ENCODE measurements at places on chromosomes 12 and 14.
A peak's percentile ranks its signal among the peaks of the same experiment; 100 is the strongest.

- no peak for ATAC-seq
Observed at GRCh38 chr12:110246636-110247339, 34.3 kb upstream of the ATP2A2 start.

GRCh38 chr14:72563676-72564075 lies 330.2 kb downstream of the DPF3 start:
- ATAC-seq = no peak

DNA sequence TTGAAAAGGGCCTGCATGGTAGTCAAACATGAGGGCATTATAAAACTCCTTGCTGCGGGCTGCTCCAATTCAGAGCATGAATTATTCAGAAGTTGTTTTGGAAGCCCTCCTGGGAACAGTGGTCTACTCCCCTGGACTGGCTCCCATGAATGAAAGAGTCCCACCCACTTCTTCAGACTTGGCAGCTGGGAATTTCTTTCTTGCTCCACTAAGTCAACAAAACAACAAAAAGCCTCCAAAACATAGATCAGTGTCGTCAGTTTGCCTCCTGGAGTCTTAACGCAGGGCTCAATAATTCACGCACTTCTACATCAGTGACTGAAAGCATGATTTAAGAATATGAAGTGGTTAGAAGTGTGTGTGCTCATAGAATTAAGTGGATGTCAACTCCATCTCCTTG lies 37.9 kb downstream of the AKAP6 start:
- no peak for ATAC-seq

- no peak for ATAC-seq
Observed at GRCh38 chr12:75364919-75365318, 26.0 kb upstream of the GLIPR1L2 start.

- no peak for ATAC-seq
Observed at GRCh38 chr12:119705182-119705581, 37.2 kb downstream of the PRKAB1 start.

- ATAC-seq = no peak
Observed at GRCh38 chr12:56634242-56634836, 4.2 kb upstream of the BAZ2A start.

- no peak for ATAC-seq
Observed at GRCh38 chr14:66076176-66076575, 410.0 kb upstream of the CCDC196 start.

DNA sequence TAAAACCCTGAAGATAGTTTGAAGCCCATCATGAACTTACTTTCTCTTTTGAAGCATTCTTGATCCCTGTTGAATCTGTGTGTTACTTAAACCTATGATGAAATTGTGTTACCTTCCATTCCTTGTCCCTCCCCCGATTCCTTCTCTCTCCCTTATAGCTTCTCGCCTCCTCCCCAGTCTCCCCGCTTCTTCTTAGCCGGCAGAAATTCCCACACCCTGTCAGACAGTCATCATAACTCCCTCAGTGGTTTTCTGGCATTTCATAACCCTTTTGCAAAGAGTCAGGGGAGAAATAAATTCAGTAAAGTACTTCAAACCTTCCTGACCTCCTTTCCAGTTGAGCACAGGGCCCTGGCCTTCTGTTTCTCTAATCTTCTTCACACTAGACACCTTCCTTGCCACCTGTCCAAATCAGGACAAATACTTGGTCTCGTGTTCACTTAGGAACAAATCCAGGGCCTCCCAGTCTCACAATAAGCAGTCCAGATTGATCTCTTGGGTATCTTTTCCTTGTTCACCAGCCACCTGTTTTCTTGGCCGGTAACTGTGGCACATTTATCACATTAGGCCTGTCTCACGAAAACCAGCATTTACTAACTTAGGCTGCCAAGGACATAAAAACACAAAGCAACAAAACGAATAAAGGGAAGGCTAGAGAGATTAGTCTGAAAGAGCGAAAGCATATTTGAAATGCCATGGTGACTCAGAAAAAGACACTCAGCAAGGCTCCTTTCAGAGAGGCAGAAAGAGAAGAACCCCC lies 355.9 kb downstream of the TMTC2 start:
- ATAC-seq = no peak

DNA sequence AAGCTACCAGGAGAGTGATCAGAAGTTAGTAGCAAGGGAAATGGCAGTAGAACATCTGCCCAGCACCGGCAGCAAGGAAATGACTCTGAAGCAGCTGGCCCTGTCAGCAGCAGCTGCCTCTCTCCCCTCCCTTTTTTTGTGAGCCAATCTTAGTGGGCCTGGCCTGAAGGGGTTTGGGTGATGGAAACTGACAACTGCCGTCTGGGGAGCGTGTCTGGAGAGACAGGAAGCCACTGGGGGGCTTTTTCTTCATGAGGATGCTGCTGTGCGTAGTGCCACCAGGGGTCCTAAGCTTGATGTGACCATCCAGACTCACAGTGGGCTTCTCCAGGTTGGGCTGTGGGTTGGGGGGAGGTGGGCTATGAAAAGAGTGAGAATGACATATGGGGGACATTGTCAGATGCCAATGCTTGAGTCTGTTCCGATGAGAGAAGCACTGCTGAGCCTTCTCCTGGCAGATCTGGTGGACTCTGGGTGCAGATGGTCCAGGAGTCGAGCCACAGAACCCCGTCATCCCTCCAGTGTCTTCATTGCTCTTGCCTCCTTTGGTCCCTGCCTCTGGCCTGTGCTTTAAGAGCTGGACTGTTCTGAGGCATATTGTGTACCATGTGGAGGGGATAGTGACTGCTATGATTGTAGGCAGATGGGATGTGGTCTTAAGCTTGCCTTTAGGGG lies 87.6 kb upstream of the HIF1A start:
- no peak for ATAC-seq

DNA sequence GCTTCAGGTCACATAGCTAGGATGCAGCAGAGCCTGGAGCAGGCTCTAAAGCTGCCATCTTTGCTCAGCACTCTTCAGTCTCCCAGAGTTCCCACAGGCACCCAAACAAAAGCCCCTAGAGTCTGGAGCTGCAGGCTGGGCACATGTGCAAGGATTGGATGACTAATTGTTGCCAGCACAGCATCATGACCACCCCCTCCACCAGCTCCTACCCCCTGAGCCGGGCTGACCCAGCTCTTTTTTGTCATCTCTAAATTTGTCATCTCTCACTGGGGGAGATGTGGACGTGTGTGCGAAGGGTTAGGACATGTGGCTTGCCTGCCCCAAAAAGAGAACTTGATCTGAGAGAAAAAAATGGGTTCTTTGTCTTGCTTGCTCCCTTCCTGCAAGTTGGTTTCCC lies 4.3 kb upstream of the MMP19 start:
- ATAC-seq = peak; percentile 82

GRCh38 chr14:49897965-49898364 lies 5.1 kb downstream of the ARF6 start:
- ATAC-seq = no peak

DNA sequence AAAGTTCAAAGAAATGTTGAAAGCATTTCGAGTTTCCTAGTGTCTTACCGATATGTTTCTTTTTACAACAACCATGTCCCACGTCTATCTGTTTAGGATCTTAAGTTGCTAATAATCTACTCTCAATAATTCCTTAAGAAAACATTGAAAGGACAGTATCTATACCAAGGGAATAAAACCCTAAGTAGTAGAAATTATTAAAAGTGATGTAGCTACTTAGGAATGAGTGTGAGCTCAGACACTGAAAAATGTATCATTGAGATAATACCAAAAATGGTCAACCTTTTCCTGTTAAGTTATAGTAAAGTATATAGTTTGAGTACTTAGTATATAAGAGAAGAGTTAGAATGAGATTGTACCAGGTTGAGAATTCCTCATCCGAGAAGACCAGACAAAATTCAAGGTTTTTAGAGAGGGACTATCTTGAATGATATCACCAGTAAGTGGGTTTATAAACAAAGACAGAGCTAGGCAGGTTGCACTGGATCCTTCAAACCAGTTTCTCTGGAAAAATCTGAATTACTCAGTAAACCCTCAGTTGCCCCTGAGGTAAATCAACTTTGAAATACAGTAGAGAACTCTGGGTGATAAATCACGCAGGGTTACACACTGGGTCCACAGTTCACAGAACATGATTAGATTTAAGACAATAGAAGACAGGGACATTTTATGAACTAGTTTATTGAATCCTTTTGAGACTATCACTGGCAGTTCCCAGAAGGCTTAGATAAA lies 96.8 kb downstream of the ERGIC2 start:
- no peak for ATAC-seq

GRCh38 chr12:100164153-100164704 lies 21.6 kb upstream of the BLTP3B start:
- peak; percentile 7 for ATAC-seq

DNA sequence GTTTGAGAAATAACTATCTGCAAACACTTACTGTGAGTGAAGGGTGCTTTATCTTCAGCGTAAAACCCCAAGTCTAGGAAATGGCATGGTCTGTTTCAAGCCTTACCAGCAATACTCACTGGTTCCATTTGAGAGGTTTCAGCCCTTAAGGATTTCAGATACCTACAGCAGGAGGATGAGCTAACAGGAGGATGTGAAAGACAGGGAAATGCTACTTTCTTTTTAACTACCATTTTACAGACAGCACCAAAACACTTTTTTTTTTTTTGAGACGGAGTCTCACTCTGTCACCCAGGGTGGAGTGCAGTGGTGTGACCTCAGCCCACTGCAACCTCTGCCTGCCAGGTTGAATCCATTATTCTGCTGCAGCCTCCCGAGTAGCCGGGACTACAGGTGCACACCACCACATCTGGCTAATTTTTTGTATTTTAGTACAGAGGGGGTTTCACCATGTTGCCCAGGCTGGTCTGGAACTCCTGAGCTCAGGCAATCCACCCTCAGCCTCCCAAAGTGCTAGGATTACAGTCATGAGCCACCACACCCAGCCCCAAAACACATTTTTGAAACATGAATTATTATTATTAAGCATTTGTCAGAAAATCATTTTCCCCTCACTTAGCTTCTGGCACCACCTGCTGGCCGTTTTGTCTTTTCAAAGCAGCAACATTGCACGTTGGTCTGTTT lies 4.6 kb downstream of the MTRFR start:
- peak; percentile 5 for ATAC-seq

- ATAC-seq = peak; percentile 14
Observed at GRCh38 chr12:49059299-49060171, 1.1 kb downstream of the KMT2D start.

DNA sequence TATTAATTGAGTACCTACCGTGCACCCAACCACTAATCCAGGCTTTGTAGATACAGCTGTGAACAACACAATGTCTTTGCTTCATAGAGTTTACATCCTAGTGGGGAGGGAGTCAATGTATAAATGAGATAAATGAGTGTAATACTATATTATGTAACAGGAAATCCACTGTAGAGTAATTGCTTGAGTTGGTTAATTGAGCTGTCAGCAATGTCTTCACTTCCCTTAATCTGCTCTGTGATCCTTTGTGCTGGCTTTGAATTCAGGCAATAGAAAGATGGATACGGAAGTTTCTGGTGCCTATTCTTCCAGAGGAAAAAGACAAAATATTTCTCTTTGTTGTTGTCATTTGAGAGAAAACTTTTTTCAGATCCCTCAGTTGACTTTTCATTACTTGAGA lies 104.0 kb upstream of the SLC16A7 start:
- no peak for ATAC-seq

- ATAC-seq = no peak
Observed at GRCh38 chr14:105041841-105042765, 21.2 kb upstream of the CDCA4 start.

DNA sequence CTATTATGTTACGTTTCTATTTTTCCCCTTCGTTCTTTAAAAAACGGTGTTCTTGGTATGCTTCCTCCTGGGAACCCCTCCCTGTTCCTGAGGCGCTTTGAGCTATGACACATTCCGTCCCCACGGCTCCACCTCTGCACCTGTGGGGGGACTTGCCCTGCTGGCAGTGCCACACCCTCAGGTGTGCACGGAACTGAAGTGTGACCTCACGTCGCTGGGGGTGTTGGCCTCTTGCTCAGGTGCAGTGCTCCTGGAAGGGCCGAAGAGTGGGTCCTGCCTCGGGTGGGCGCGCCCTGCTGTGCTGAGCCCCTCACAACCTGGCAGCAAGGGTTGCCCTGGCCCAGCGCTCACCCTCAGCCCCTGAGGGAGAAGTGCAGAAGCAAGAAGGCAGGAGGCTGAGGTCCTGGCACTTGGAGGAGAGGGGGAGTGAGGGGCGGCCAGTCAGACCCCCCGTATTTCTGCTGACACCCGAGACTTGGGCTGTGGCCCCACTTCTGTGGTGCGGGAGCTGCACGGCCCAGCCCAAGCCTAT lies 4.9 kb downstream of the AMN start:
- no peak for ATAC-seq

- no peak for ATAC-seq
Observed at GRCh38 chr12:40248585-40249297, 23.9 kb downstream of the LRRK2 start.

- no peak for ATAC-seq
Observed at GRCh38 chr12:64791036-64791435, 31.8 kb upstream of the GNS start.

GRCh38 chr12:101209319-101210302 lies at the start of gene SLC5A8:
Gene SLC5A8 (minus strand): TSS chr12:101210238. CDS start chr12:101209848, 390 bp downstream.
- no peak for ATAC-seq

GRCh38 chr12:2138294-2138693 lies 85.5 kb downstream of the CACNA1C start:
- ATAC-seq = no peak

GRCh38 chr12:75933101-75933500 lies 98.5 kb downstream of the PHLDA1 start:
- no peak for ATAC-seq

- no peak for ATAC-seq
Observed at GRCh38 chr12:20063116-20063515, 305.2 kb upstream of the PDE3A start.

GRCh38 chr14:51004801-51005526 lies 60.7 kb upstream of the PYGL start:
- no peak for ATAC-seq

DNA sequence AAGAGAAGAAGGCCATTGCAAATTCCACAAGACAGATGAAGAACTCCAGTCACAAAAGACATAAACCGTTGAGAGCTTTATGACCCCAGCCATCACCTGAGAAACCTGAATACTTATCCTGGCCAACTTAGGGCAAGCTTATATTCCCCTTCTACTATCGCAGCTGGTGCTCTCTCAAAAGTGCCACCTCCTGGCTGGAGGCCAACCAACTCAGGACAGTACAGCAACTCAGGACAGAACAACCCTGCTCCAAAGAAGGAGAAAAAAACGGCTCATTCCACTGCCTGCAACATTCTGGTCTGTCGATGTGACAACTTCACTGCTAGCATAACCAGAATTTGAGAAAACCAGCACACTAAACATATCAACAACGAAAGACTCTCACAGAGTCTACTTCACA lies 9.7 kb upstream of the KRT6B start:
- no peak for ATAC-seq

DNA sequence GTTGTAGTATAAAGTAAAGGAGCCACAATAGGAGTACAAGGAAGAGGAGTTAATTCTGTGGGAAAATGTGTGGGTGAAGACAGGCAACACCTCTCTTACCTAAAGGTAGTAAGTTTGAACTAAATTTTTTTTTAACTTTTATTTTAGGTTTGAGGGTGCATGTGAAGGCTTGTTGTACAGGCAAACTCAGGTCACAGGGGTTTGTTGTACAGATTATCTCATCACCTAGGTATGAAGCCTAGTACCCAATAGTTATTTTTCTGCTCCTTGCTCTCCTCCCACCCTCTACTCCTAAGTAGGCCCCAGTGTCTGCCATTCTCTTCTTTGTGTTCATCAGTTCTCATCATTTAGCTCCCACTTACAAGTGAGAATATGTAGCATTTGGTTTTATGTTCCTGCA lies 70.5 kb downstream of the DNAI7 start:
- ATAC-seq = no peak

Measured in activated T-helper 17 cell treated with anti-CD3 and anti-CD28 coated beads, Interleukin-2, amount 50 U/mL, for 72 hours (primary cell).